ENCODE measurements at places on chromosomes 6 and 20. TPM values are rescaled to one million over a fixed set of nuclear protein-coding genes. Genes with fewer than 3 reads are reported as not detected.

PBOV1 gene
- not detected for total RNA-seq

CST2 gene
- not detected for total RNA-seq

TREM2 gene
- 0.35 TPM for total RNA-seq

DNMT3B gene
- 0.22 TPM for total RNA-seq

RAB32 gene
- total RNA-seq, result 5.3 TPM

OR2B6 gene
- total RNA-seq, result not detected

ZNFX1 gene
- 19.8 TPM for total RNA-seq

GSTA2 gene
- total RNA-seq, result not detected

ETV7 gene
- not detected for total RNA-seq

HAO1 gene
- total RNA-seq, result not detected

UCKL1 gene
- 54.4 TPM for total RNA-seq

TTK gene
- 0.32 TPM for total RNA-seq

GABRR1 gene
- not detected for total RNA-seq

EPHA7 gene
- total RNA-seq, result 2.4 TPM

SOD2 gene
- 1,058 TPM for total RNA-seq

NMBR gene
- not detected for total RNA-seq

SYNGAP1 gene
- 4.8 TPM for total RNA-seq

KCNK15 gene
- 0.19 TPM for total RNA-seq

KIZ gene
- total RNA-seq, result 35.7 TPM

ADGRF5 gene
- total RNA-seq, result 41.1 TPM

TNXB gene
- total RNA-seq, result 65.8 TPM

C20orf144 gene
- not detected for total RNA-seq

GATA5 gene
- 1.7 TPM for total RNA-seq

ABHD16B gene
- total RNA-seq, result not detected

GPLD1 gene
- 1.0 TPM for total RNA-seq

SLC22A1 gene
- 0.35 TPM for total RNA-seq

TRIM15 gene
- total RNA-seq, result not detected

CST7 gene
- 0.48 TPM for total RNA-seq

AVP gene
- total RNA-seq, result 0.51 TPM

DYNLRB1 gene
- total RNA-seq, result 148 TPM

HEY2 gene
- 60.6 TPM for total RNA-seq

IP6K3 gene
- total RNA-seq, result 44.2 TPM

RAMACL gene
- total RNA-seq, result 1.3 TPM

DCDC2 gene
- total RNA-seq, result not detected

SYCP2 gene
- total RNA-seq, result 0.94 TPM

COX4I2 gene
- 9.3 TPM for total RNA-seq

SMLR1 gene
- total RNA-seq, result not detected

MLN gene
- not detected for total RNA-seq

RNGTT gene
- 7.6 TPM for total RNA-seq

WFDC12 gene
- total RNA-seq, result not detected

SLC16A10 gene
- 8.6 TPM for total RNA-seq

AGER gene
- 1.6 TPM for total RNA-seq

RIPPLY2 gene
- total RNA-seq, result not detected

FOXA2 gene
- total RNA-seq, result not detected

All from Right ventricle myocardium superior (tissue), 1 donor.